ENCODE measurements at places on chromosomes 7 and 10.

- DNase-seq = no peak
Measured at GRCh38 chr7:30771174-30771879, at the start of gene MINDY4. Gene MINDY4 (plus strand): TSS chr7:30771417. CDS start chr7:30771494, 77 bp downstream.

DNA sequence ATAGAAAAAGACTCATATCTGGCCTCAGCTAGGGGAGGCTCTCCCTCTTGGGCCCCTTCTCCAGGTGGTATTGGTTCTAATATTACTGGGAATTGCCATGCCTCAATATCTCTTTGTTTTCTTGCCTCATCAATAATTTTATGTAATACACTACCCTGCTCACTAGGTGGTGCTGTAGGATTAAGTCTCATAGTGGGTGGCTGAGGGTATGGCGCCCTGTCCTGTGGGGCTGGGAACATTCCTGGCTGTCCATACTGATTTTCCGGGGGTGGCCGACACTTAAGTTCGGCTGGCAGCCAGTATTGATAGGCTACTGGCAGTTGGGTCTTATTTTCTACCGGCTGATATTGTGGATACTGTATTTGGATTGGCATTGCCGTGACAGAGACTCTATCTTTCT lies 9.0 kb upstream of the TAS2R3 start:
- no peak for DNase-seq

DNA sequence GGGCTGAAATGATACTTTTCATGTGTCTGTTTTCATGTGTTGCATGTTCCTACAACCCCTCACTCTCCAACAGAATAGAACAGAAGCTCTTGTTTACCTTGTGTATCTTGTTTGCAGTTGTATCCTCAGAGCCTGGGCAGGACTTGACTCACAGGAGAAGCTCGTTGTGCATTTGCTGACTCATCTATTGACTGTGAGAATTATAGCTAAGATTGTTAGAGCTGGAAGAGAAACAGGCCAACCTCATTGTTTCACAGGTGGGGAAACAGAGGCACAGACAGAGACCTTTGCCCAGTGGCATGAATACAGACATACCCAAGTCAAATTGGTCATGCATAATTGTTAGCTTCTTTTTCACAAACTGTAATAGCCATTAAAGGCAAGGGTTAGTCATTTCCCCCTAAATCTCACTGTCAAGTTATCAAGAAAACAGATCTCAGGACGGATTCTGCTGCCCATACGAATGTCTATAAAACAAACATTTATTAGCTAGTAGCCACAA lies 4.6 kb upstream of the TSPAN15 start:
- DNase-seq = peak; percentile 83

DNA sequence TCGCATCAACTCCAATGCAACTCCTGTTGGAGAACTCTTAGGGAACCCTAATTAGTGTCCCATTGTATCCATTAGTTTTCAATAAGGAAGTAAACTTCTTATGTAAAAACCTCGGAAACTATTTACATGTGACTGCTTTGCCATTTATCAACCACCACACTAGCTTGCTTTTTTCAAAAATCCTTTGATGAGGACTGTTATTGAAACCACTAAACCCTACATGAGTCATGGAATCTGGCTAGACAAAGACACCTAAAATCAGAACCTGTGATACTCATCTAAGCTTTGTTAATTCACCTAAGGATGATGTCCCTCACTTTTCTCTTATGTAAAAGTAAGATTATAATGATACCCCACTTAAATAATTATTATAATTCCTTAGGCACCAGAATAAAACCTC lies 414.1 kb upstream of the ETV1 start:
- DNase-seq = no peak

- no peak for DNase-seq
Measured at GRCh38 chr7:13948019-13948801, 41.3 kb downstream of the ETV1 start.

DNA sequence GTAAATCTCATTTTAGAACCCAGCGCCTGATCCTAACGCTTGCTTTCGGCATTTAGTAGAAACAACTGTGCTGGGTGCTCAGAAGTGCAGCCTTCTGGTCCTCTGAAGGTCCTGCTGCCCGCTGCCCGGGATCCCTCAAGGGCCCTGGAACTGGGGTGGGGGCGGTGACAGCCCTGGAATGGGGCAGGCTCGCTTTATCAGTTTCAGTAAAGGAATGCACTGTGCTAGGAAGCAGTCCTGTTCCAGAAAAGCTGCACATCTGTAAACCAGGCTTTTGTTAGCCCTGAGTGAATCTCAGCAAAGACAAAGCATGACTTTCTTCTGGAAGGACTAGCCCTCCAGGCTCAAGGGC lies 254.6 kb downstream of the TNS3 start:
- DNase-seq = no peak

DNA sequence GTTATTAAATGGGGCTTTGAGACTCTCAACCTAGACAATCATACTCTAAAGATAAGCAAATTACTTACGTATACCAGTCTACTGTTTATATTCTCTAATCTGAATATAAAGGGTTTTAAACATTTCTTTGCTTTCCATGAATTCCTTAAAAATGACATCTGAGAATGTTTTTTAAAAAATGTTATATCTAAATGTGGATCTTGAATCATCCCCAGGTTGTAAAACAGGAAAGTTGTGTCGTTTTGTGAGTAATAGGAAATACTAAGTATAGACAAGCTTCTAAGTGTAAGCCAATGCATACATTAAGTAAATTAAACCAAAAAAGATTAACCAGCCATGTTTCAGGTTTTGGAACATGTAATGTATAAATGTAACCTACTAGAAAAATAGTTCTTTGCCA lies 26.8 kb downstream of the ADD3 start:
- DNase-seq = no peak

DNA sequence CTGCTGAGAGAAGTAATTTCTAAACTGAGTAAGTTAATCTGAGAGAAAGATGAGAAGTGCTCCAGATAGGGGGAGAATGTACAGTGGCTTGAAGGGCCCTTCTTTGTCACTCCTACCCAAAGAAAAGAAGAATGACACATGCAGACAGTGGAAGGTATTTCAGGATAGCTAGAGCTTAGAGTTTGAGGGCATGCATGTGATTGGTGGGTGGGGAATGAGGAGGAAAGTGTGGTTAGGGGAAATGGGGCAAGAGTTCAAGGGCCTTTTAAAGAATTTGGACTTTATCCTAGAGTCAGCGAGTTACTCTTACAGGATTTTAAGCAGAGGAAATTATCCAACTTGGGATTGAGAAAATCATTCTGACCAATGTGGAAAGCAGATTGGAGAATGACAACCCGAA lies 50.0 kb downstream of the ANLN start:
- no peak for DNase-seq

DNA sequence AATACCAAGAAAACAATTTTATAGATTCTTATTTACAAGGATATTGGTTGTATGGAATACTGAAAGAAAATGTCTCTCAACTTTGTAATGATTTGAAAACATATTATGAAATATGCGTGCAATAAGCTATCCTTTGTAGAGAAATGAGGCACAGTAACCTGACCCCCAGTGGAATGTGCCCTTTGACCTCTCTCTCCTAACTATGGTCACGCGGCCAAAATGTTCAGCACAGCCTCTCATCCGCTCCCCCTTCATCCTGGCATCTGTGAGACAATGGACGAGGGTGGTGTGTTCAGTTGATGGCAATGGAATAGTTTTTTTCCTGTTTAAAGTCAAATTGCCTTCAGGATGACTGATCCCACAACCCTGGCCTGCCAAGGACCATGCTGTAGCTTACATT lies 13.3 kb downstream of the BEND7 start:
- DNase-seq = no peak

- peak; percentile 87 for DNase-seq
Measured at GRCh38 chr7:69630292-69630691, 32.0 kb downstream of the AUTS2 start.

DNA sequence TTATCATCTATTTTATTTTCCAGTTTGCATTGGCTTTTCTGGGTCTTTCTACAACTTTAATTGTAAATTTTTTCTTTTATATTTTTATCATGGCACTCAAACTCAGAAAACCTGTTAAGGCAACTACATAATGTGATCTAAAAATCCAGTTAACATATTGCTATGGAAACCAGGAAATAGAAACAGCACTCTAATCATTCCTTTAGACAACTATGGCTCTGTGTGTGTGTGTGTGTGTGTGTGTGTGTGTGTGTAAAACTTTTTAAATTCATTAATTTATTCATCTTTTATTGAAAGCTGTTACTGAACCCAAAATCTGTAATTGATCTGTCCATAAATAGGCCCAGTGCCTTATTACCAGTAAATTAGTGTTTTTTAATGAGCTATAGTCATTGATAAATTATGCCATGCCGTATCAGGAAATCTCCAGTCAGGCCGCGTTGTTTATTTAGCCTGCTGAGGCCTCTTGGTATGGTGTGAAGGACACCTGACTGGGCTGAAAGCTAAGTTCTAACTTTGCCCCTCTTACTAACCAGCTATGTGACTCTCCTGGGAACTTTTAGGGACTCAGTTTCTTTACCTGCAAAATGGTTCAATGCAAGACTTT lies 1.5 kb upstream of the MET start:
- no peak for DNase-seq

DNA sequence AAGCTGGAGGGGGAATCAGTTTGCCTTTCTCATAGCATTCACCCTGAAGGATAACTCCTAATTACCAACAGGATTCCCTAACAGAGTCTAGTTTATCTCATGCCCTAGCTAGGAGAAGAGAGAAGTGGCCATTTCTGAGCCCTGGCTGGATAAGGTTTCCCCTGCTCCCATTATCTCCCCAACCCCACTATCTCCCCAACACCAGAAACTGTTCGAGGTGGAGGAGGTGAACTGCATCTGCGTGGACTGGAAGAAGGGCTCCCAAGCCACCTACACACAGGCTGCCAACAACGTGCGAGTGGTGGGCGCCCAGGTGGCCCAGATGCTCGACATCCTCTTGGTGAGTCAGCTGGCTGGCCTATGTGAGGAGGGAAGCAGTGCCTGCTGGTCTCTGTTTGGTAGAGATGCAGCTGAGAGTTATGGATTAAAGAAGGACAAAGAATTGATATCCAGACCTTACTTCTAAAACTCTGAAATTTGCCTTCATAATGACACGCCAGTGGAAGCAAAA lies 3.8 kb downstream of the PNLIPRP1 start:
- DNase-seq = no peak

- no peak for DNase-seq
Measured at GRCh38 chr7:2275101-2275500, 33.1 kb downstream of the NUDT1 start.

- no peak for DNase-seq
Measured at GRCh38 chr10:48431871-48432270, 125.4 kb downstream of the MAPK8 start.

DNA sequence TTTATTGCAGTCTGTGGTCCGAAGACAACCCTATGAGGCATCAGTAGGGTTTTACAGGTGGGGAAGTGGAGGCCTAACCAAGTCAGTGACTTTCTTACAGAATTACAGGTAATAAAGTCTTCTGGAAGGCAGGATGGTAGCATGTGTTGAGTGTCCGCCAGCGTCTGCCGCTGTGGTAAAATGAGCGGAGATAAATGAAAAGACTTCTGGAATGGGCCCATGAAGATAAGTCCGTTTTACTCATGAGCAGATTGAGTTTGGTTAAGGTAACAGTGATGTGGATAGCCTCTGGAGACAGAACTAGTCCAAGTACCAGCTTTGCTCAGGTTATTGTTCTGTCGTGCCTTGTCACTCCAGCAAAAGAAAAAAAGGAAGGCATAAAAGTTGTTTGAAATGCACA lies 966 bp downstream of the FBH1 start:
- no peak for DNase-seq

DNA sequence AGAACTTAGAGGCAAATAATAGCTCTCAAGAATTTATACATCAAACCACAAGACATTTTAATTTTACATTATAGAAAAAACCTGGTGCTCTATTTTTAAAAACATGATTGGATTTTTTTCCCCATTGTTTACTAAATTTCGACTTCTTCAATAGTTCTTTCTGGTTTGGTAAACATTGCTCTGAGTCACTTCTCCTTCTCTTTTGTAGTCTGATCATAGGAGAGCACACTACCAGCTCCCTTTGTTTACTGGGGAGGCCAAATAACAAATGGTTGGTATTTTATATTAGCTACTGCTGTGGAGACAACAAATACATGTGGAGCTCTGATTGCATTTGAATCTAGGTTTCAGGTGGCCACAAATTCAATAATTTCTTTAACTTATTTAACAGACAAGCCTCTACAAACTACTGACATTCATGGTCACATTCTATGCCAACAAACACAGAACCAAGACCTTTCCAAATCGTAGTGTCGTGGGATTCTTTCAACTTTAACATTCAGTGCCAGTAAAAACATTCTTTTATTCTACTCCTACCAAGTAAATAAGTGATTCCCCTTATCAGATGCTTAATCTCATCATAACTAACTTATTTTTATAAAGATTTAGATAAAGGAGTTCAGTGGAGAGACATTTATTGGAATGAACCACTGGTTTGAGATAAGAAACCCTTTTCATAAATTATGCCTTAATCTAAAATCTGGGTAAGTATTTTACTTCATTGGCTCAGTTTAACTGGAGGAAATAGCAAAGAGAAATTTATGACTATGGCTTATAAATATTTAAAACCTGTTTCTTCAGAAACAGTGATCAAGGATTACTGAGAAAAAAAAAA lies 17.7 kb upstream of the FXYD4 start:
- no peak for DNase-seq

- DNase-seq = peak; percentile 83
Measured at GRCh38 chr10:31032258-31033132, 830 bp upstream of the ZNF438 start.

DNA sequence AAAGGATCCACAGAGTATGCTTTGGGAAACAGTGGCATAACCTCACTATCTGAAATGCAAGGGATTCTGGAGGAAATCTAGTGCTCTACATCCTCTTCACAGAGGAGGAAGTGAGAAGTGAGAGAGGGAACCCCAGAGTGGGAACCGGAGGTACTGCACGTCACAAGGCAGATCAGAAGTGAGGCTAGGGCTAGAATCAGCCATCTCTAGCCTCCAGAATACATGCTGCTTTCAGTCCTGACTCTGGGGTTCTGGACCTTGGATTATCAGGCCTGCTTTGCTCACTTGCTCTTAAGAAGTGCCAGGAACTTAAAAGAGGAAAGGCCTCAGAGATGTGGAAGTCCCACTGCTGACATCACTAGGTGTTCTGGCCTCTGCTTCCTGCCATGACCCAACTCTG lies 25.7 kb downstream of the ZNF503 start:
- no peak for DNase-seq

DNA sequence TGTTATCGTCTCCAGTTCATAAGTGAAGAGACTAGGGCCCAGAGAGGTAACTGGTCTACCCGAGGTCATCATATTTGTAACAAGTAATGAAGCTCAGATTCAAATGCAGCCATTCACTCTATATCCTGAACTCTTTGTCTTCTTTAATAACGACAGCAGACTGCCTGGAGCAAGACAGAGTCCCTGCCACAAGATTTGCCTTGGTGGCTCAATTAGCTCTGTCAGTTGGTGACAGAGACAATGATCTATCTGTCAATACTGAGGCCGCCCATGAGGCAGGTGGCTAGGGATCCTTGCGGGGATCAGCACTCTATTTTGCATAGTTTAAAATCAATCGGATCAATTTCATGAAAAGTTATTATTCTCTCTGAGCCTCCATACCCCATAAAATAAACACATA lies 43.9 kb downstream of the SH3PXD2A start:
- DNase-seq = no peak

- no peak for DNase-seq
Measured at GRCh38 chr10:89963451-89964102, 262.2 kb downstream of the KIF20B start.

Measured in non-pigmented ciliary epithelial cell (primary cell).